KG1 (cell line): ENCODE measurements at places on chromosomes 7 and 10.

DNA sequence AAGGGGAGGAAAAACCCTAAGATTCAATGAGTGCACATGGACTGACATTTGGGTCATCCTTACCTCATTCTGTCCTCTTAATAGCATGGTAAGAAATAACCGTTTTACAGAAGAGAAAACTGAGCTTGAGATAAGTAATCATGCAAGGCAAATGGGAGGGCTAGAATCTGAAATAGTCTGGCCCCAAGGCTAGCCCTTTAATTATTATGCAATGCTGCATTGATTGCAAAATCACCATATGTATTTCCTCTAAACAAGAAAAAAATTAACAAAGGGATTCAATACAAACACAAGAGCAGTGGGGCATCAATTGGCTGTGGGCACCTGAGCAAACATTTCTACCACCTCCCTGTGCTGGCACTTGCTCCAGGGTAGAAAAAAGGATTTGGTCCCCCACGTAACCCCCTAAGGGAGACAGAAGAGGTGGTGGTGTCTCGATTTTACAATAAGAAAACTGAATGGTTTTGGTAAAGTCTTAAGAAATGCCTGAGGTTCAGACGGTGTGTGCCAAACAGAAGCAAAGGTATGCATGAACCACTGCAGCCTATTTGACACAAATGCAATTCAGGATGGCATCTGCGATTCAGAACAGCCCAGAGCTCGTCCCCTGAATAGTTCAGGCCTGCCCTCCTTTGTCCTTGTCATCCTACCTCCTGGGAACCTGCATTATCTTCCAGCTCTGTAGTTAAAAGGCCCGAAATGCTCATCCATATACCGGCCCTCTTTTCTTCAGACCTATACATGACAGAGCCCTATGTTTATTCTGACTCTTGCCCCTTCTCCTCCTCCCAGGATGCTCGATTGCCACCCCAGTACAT lies 23.6 kb downstream of the PIP4K2A start:
- DNase-seq = no peak

GRCh38 chr7:88396295-88396947 lies 89.7 kb upstream of the STEAP4 start:
- no peak for DNase-seq

DNA sequence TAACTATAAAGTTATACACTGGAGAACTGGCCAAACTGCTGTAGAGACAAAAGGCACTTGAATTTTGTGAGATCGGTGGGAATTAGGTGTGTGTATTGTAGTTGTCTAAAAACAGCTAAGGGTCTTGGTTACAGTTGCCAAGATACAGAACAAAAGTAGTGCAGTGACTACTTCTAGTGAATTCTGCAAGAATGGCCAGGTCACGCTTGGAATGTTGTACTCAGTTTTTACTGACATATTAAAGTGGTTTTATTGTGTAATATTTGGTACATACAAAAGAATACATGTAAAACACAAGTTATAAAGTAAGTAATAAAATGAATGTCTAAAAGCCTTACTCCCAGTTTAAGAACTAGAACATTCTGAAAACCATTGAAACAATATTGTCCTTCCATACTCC lies 42.4 kb downstream of the PRPF18 start:
- DNase-seq = no peak

- DNase-seq = no peak
Observed at GRCh38 chr10:122474131-122474818, 12.9 kb downstream of the HTRA1 start.

DNA sequence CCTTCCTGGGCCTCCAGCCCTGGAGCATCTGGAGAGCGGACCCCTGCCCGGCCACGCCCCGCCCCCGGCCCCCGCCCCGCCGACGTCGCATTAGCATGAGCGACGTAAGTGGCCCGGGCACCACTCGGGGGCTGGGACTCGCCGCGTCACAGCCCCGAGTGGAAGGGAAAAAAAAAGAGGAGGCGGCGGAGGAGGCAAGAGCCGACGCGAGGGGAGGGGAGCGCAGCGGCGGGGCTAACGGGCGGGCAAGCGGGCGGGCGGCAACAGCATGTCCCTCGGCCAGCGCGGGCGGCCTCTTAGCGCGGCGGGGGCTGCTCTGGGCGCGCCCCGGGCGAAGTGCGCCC lies at the start of gene SLC18A3:
Gene SLC18A3 (plus strand): TSS at position 197 of the 344 bp plus-strand sequence. CDS start 431 bp downstream, outside the sequence.
- DNase-seq = no peak

GRCh38 chr10:33731322-33731721 lies 396.9 kb upstream of the NRP1 start:
- no peak for DNase-seq

DNA sequence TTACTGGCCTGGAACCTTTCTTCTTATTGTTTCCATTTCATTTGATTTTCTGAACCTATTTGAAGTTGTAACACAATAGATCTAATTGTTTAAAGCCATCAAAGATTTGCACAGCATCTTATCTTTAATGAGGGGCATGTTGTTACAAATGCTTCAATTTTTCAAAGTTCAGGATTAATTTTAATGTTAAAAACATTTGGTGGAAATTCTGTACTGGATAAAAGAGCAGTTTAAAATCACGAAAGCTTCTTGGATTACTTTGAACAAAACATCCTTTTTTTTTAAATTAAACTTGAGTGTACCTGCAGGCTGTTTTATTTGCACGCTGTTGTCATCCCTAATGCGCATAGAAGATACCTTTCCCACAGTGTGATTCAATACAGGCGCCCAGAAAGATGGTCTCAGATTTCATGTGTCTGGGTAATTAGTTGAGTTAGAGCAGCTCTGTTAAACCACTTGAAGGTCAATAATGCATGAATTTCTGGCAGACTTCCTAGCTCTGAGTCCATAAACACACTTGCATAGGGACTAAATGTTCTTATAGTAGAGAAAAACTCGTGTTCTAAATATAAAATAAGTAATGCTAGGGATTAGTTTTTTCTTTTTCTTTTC lies 29.3 kb upstream of the DDX50 start:
- DNase-seq = no peak

DNA sequence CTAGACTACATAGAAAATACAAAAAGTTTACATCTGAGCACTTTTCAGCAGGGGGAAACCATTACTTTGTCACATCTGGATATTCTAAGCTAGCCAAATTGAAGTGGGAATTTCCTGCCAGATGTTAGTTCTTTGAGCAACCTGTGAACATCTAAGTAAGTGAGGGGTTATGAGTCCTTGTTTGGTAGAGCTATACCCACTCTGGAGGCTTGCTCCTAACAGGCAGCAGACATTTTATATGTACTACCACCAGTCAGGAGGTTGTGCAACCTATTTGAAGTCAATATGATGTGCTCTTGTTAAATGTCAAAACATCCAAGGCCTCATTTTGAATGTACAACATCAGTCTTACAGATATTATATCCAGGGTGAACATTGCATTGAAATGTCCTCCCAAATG lies 143.3 kb upstream of the KAT6B start:
- no peak for DNase-seq

DNA sequence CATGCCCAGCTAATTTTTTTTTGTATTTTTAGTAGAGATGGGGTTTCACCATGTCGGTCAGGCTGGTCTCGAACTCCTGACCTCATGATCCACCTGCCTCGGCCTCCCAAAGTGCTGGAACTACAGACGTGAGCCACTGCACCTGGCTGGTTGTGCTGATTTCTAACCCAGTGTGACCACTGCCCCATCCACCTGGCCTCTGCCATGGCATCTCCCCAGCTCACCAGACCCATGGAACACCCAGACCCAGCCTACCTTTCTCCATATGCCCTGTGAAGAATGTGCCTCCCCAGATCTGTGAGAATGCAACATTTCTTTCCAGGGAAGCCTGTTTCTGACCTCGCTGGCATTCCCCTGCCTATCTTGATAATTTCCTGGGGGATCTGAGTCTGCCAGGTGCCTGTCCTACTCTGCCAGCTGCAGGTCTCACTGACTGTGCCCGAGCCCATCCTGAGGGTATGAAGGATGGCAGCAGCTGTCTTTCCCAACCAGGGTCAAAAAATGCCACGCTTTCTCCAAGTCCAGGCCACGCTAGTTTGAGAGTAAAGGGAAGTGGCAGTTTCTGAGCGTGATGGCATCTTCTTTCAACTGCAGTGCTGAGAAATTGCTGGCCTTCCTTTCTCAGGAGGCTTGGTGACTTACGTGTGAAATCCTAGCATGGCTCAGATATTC lies 324.4 kb upstream of the ZNF32 start:
- no peak for DNase-seq

- no peak for DNase-seq
Observed at GRCh38 chr7:151814400-151815009, 62.4 kb downstream of the PRKAG2 start.

DNA sequence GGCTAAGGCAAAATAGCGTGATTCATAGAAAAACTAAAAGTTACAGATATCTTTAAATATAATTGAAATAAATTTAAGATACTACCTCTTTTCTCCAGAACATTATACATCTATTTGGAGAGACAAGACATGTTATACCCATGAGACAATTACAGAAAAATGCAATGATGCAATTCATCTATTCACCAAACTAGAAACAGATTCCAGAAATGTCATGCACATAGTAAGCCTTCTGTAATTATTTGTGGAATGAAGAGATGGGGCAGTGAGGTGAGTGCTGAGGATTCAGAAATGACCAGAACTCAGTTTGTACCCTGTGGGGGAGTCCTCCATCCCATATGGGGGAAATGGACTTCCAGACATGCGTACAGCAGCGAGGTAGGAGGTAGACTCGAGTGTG lies 99.4 kb downstream of the MKX start:
- DNase-seq = no peak

DNA sequence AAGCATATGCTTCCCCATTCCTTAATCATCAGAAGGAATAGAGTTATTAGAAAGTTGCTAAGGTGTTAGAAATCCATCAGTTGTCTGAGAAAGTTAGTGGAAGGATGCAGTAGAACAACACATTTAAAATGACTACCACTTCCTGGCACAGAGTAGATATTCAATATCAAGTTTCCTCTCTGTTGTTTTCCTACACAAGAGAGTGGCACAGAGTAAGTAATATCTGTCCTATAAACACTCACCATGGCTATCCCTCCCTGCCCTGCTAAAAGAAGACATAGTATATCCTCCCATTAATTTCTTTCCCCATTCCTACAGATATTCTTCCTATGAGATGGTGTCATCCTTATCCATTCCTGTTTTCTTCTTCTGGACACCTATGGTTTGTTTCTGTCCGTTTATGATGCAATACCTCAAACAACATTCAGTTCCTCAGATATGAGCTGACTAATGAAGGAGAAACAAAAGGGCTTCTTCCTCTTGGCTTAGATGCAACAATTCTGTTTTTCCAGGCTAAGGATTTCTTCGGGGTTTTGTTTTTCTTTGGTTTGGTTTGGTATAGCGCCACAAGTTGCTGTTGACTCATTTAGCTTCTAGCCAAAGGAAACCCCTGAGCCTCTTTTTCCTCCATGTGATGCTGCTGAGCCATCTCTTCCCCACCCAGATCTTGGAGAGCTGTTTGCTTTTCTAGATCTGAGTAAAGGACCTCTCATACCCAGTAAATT lies 32.9 kb upstream of the BPGM start:
- no peak for DNase-seq

DNA sequence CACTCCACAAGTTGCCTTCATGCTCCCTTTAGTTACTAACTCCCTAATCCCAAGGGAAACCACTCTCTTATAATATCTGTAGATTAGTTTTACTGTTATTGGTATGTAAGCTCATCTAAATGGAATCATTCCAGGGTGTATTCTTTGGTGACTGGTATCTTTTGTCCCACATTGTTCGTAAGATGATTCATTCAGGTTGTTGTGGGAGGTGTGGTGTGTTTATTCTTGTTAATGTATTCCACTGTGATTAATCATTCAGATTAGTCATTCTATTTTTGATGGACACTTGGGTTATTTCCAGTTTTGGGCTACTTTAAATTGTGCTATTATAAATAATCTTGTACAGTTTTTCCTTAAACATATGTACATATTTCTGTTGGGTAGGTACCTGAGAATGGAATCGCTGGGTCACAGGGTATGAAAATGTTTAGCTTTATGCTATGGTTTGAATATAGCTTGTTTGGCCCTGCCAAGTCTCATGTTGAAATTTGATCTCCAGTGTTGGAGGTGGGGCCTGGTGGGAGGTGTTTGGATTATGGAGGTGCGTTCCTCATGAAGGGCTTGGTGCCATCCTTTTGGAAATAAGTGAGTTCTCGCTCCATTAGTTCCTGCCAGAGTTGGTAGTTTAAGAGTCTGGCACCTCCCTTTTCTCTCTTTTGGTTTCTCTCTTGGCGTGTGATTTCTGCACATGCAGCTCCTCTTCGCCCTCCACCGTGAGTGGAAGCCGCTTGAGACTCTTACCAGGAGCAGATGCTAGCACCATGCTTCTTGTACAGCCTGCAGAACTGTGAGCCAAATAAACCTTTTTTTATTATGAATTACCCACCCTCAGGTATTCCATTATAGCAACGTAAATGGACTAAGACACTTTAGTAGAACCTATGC lies 13.8 kb downstream of the BTRC start:
- DNase-seq = no peak

DNA sequence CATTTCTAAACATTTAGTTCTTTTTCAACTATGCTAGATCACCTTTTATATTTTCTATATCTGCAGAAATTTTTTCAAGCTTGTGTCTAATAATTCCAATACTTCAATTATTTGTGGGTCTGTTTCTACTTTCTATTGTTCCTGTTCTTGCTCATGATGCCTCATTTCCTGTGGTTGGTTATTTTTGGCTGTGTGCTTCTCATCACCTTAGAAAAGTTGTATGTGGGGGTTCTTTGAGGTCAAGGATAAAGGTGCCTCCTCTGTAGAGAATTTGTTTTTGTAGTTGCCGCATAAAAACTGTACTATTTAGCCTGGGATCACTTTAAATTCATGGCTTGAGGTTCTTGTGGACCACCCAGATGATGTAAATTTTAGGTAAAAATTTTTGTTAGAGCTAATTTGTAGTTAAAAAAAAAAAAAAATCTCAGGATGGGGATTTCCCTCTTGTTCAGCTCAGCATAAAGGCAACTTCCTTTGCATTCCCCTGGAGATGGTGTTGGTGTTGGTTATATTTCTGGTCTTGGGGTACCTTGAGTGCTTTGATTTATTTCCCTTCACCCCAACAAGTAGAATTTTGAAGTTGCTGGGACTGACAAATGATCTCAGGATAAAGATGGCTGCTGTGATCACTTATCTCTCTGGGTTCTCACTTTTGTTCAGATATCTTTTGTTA lies 27.0 kb upstream of the JAZF1 start:
- no peak for DNase-seq

GRCh38 chr10:12214763-12215218 lies 18.8 kb downstream of the CDC123 start:
- peak; percentile 45 for DNase-seq

DNA sequence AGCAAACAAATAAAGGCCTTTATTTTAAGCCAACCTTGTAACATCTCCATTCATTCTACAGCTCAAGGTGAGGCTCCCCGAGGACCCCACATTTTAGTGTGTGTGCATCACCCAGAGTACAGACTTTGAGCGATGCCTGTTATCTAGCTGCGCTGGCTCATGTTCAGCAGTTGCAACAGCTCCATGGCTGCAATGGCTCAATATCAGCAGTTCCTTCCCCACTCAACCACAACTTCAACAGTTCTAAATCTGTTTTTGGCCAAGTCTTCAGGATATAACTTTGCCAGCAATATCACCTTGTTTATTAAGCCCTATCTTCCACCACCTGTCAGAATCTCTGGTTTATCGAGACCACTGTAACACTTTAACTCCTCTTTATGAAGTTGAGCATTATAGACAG lies 95.8 kb downstream of the WNT2 start:
- DNase-seq = no peak

GRCh38 chr10:31816318-31816717 lies 112.3 kb downstream of the ARHGAP12 start:
- no peak for DNase-seq

- no peak for DNase-seq
Observed at GRCh38 chr10:127909716-127910463, 3.0 kb downstream of the PTPRE start.
